Aorta (tissue), 5 donors: ENCODE measurements at places on chromosomes 4 and X. TPM values are rescaled to one million over a fixed set of nuclear protein-coding genes. Genes with fewer than 3 reads are reported as not detected.

Gene POF1B
- total RNA-seq = 0.23 TPM

Gene NKX6-1
- 0.18 TPM for total RNA-seq

Gene TMEM47
- 123 TPM for total RNA-seq

Gene RHOH
- total RNA-seq = 4.1 TPM

Gene RP2
- 11.0 TPM for total RNA-seq

Gene PAGE2B
- total RNA-seq = not detected

Gene SSX3
- total RNA-seq = not detected

DNA sequence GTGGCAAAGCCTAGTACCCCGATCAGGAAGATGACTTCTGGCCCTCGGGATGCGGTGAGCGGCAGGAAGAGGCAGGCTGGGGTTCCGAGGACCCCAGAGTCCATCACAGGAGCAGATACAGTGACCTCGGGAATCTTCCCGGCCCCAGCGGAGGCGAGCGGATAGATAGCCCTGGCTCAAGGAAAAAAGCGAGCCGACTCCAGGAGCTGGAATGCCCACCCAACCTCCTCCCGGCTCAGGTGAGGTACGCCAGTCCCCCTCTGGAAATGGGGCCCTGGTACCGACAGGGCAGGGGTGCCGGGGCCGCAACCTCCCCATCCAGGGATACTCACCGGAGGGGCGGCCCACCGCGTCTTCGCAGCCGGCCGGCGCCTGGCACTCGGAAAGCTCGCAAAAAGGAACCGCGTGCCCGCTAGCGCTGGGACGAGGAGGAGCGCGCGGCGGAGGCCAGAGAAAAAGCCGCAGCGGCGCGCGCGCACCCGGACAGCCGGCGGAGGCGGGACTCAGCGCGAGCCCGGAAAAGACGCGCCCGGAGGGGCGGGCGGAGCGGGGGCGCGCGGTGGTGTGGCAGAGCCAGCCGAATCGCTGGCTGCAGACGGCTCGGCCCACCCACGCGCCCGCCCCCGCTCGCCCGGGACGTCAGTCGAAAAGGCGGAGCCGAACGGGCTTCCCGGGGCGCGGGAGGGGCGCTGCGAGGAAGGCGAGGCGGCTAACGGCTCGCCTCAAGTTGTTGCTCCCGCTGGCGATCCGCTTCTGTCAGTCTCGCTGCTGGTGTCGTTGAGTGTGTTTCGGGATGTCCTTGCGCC, at the start of gene ACSL4:
Gene ACSL4 (minus strand): TSS at position 451 of the 806 bp plus-strand sequence. CDS start 49,894 bp downstream, outside the sequence.
- DNase-seq = peak; percentile 96
- H3K4me3 ChIP-seq = peak within 1 kb of the TSS; percentile 98
- H3K27me3 ChIP-seq = no peaks in the 10 kb centered on the region
- no peaks in the 10 kb centered on the region for H3K4me1 ChIP-seq
- H3K27ac ChIP-seq = no peak within 1 kb of the TSS

- no peak overlapping the region for H3K4me3 ChIP-seq
- no peaks in the 10 kb centered on the region for H3K36me3 ChIP-seq
- no peaks in the 10 kb centered on the region for H3K4me1 ChIP-seq
- no peaks in the 10 kb centered on the region for H3K27me3 ChIP-seq
These were observed 116.8 kb upstream of the NKX1-1 start for GRCh38 chr4:1523033-1523432.

DNA sequence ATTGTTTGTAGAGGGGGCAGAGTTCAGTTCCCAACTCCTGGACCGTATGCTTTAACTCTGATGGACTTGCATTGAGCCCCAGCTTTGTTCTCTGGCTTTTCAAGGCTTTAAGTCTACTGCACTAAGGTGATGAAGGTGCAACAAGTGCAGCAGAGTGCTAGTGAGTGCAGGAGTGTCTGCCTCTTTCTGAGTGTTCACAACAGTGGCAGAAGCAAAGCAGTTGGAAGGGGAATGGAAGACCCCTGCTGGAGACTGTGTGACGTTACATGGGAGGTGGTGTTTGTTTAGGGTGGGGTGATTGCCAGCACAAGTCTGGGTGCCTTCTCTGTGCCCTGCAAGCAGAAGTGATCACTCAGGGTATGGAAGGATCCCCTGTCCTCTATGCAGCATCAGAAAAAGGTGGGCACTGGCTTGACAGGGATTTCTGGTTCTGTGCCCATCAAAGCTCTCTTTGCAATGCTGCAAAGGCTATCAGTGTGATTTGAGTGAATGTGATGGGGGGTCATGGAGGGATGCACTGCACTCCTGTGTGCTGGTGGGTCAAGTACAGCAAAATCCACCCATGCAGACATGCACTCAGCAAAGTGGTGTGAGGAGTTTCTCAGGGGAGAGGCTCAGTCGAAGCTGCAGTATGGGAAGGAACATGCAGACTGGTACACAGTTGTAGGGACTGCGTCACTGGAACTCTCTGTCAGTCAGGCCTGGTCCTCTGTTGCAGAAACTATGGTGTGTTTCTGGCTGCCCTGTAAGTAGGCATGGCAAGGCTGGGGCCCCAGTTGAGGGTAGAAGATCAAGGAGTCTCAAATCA, 70.9 kb upstream of the UGT2B7 start:
- H3K4me3 ChIP-seq = no peak overlapping the region
- H3K36me3 ChIP-seq = no peaks in the 10 kb centered on the region
- H3K27me3 ChIP-seq = no peaks in the 10 kb centered on the region
- no peak for DNase-seq
- no peaks in the 10 kb centered on the region for H3K4me1 ChIP-seq

DNA sequence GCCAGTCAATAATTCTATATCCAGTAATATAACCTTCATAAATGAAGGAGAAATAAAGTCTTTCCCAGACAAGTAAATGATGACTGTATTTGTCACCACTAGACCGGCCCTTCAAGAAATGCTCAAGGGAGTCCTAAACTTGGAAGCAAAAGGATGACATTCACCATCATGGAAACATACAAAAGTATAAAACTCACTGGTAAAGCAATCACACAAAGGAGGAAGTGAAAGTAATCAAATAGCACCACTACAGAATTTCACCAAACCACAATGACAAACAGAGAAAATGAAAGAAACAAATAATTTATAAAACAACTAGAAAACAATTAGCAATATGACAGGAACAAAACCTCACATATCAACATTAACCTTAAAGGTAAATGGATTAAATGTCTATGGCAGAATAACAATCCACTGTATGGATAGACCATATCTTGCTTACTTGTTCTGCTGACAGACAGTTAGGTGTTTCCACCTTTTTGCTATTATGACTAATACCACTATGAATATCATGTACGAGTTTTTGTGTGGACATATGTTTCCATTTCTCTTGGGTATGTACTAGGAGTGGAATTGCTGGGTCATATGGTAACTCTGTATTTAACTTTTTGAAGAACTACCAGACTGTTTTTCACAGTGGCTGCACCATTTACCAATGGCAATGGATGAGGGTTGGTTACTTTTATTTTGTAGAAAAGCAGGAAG, 44.9 kb downstream of the NAT8L start:
- H3K4me1 ChIP-seq = no peaks in the 10 kb centered on the region
- H3K27me3 ChIP-seq = peaks cover 1% of the 10 kb centered on the region
- no peaks in the 10 kb centered on the region for H3K36me3 ChIP-seq
- no peak overlapping the region for H3K4me3 ChIP-seq
- H3K27ac ChIP-seq = no peak overlapping the region

DNA sequence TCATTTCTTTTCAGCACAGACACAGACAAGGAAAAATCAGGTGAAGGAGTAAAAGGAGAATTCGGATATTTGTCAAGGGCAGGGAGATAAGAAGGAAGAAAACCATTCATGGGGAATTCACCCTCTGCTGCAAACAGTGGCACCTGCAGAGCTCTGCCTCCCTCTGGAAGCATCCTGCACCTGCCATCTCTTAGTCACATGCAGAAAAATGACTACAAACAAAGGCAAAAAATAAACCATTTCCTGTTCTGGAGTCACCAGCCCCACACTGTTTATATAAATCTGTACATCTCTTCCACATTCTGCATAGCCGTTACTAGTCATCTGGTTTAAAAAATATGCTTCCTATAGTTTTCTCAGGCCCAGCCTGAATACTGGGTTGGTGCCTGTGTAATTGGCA, 205.3 kb downstream of the ARAP2 start:
- no peak overlapping the region for H3K4me3 ChIP-seq
- no peak for DNase-seq
- H3K27ac ChIP-seq = no peak overlapping the region
- no peaks in the 10 kb centered on the region for H3K4me1 ChIP-seq

DNA sequence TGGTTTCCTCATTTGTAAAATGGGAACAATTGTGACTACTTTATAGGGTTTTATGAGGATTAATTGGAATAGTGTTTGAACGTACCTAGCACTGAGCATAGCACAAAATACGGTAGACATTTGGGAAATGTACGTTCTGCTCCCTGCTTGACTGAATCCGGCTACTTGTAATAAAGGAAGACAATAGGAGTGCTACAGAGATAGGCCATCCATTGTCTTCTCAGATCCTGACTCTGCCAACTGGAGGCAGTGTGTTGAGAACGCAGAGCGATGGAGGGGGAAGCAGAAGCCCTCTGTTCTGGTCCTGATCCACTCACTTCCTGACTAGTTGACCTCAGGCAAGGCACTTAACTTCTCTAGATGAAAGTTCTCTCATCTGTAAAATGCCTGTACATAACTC, 26.4 kb downstream of the ENPP6 start:
- no peaks in the 10 kb centered on the region for H3K36me3 ChIP-seq
- no peaks in the 10 kb centered on the region for H3K27me3 ChIP-seq
- H3K27ac ChIP-seq = no peak overlapping the region
- H3K4me3 ChIP-seq = no peak overlapping the region
- no peak for DNase-seq

DNA sequence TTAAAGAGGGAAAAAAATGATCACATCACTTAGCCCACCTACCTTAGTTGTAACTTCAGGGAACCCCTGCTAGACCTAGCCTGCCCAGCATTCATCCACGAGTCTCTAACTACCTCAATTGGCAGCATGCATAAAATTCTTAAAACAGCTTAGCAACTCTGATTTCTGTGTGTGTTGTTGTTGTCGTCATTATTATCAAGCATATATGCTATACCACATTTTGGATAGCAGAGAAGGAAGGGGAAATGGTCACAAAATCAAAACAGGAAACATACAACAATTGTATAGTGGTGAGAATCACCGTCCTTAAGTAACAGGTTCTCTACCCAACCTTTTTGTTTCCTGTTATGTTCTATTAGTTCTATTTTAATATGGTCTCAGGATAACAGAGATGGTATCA, 2.7 kb upstream of the ACOT9 start:
- no peaks in the 10 kb centered on the region for H3K27me3 ChIP-seq
- H3K36me3 ChIP-seq = no peaks in the 10 kb centered on the region
- no peak overlapping the region for H3K4me3 ChIP-seq
- DNase-seq = no peak
- no peak overlapping the region for H3K27ac ChIP-seq

DNA sequence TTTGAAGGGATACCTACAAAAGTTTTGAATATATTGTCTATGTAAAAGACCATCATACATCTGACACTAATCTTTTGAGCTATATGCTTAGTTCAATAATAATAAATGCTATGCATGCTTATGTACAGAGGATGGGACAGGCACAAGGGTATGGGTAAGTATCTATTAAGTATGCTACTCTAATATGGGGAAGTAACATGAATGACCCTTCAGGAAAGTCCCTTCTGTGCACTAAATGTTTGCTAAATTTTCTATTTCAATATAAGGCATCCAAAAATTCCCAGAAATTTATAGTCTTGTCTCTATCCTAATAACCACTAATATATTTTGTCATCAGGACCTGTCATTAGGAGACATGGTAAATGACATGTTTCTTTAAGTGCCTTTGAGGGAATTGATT, 19.0 kb downstream of the ATP8A1 start:
- no peak for DNase-seq
- H3K36me3 ChIP-seq = no peaks in the 10 kb centered on the region
- H3K27ac ChIP-seq = no peak overlapping the region
- no peaks in the 10 kb centered on the region for H3K27me3 ChIP-seq
- no peak overlapping the region for H3K4me3 ChIP-seq
- H3K4me1 ChIP-seq = no peaks in the 10 kb centered on the region

DNA sequence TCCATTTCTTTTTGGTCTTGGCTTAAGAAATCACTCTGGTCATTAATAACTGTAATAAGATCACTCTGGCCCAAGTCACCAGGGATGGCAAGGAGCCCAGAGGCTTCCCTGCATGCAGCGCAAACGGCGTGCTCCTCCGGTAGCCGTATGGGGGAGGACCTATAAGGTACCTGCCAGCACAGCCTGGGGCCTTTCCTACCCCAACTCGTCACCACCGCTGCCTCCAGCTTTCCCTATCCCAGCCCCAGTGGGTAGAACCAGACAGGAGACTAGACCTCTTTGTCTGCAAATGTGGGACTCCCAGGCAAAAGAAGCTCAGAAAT, 25.9 kb downstream of the HAND2 start:
- no peak overlapping the region for H3K27ac ChIP-seq
- H3K4me1 ChIP-seq = no peaks in the 10 kb centered on the region
- no peaks in the 10 kb centered on the region for H3K27me3 ChIP-seq
- no peak overlapping the region for H3K4me3 ChIP-seq

DNA sequence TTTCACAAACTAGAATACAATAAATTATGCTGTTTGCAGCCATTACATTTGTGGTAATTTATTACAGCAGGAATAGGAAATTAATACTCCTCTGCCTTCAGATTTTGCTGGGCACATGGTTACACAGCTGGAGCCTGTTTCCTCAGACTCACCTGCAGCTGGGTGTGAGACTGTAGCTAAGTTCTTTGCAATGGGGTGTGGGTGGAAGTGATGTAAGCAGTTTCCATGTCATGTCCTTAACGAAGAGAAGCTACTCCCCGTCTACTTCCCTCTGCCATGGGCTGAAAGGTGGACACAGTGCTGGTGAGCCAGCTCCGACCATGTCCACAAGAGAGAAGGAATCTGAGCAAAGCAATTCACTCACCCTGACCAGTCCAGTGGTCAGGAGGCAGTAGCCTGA, 18.2 kb downstream of the SH3KBP1 start:
- H3K4me1 ChIP-seq = no peaks in the 10 kb centered on the region
- no peak for DNase-seq
- H3K36me3 ChIP-seq = no peaks in the 10 kb centered on the region

DNA sequence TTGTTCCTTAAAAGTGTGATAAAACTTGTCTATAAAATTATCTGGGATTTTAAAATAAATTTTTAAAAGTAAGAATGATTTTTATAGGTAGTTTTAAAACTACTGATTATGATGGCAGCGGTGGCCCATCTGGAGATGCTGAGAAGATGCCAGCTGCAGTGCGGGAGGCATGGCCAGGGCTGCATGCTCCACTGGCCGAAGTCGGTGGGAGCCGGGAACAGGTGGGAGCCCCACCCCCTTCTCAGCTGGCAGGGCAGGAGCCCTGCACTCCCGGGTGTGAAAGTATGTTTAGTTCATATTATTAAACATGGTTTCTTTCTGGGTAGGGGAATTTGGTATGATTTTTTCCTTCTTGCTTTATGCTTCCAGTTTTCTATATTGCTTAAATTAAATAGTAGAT, 63.8 kb downstream of the CORIN start:
- H3K27ac ChIP-seq = no peak overlapping the region
- no peak overlapping the region for H3K4me3 ChIP-seq
- no peaks in the 10 kb centered on the region for H3K36me3 ChIP-seq
- no peak for DNase-seq

DNA sequence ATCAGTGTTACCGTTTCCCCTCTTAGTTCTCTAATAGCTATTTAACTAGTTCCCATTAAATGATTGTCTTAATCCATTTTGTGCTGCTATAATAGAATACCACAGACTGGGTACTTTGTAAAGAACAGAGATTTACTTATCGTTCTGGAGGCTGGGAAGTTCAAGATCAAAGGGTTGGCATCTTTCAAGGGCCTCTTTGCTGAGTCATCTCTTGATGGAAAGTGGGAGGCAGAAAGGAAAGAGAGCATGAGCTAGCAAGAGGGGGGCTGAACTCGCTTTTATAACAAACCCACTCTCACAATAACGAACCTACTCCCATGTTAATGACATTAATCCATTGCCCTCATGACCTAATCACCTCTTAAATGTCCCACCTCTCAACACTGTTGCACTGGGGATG, 17.4 kb upstream of the NKX3-2 start:
- no peaks in the 10 kb centered on the region for H3K27me3 ChIP-seq
- no peak overlapping the region for H3K27ac ChIP-seq
- H3K4me1 ChIP-seq = no peaks in the 10 kb centered on the region
- DNase-seq = no peak
